ENCODE measurements at places on chromosomes 12 and 14.

- no peak for DNase-seq
These were observed 2.0 kb upstream of the ART4 start for GRCh38 chr12:14845350-14845750.

DNA sequence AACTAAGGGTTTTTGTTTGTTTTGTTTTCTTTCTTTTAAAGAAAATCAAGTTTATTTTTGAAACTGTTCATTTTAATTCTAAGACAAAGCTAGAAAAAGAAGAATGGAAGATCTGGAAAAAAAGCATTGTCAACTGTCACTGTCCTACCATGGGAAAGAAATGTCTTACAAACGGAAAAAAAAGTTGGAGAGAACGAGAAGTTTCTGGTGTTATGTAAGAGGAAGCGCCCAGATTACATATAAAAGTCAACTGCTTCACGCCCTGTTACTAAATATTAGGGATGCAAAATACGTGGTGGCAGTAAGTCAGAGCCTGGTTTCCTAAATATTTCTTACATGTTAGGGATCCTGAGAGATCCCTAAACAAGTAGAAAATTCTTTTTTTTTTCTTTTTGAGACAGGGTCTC is 14.3 kb upstream of the FBXL14 start:
- DNase-seq: no peak

- no peak for DNase-seq
These were observed 427.8 kb downstream of the BTG1 start for GRCh38 chr12:91717804-91718203.

DNA sequence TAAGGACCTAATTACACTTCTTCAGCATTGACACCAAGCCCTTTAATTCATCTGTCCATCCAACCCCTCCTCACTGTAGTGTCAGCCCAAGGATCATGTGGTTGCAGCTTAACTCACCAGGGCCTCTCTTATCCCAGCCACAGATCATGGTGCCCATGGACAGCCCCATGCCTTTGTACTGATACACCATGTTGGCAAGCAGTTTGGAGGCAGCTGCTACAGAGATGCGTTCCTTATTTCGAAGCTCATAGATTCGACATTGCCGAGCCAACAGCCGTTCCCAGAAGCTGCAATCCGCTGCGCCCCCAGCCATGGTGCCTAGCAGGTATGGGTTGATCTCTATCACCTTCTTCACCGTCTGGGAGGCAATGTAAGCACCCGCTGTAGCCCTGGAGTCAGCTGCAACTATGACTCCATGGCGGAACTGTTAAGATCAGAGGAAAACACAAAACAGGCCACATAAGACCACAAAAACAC is 1.4 kb downstream of the PSMB5 start:
- no peak for DNase-seq

GRCh38 chr14:25400607-25401206 is 350.8 kb upstream of the STXBP6 start:
- DNase-seq: peak; percentile 26

DNA sequence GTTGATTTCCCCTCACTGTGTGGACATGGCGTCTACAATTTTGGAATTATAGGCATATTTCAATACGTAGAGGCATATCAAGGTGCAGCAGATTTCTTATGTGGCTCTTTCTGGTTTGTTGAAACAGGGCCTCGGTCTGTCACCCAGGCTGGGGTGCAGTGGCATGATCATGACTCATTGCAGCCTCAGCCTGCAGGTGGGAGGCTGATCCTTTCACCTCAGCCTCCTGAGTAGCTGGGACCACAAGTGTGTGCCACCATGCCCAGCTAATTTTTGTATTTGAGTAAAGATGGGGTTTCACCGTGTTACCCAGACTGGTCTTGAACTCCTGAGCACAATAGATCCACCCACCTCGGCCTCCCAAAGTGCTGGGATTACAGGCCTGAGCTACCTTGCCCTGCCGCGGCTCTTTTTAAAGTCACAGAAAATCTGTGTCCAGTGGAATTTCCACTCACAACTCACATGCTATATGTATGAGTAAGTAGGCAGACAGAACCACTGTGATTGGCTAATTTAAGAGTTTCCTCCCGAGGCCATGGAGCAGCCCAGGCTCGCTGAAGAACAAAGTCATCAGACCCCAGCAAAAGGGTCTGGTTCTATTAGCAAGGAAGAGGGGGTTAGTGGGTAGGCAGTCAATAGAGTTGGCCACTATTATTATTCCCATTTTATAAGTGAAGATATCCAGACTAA is 9.1 kb downstream of the GNG2 start:
- DNase-seq: no peak

DNA sequence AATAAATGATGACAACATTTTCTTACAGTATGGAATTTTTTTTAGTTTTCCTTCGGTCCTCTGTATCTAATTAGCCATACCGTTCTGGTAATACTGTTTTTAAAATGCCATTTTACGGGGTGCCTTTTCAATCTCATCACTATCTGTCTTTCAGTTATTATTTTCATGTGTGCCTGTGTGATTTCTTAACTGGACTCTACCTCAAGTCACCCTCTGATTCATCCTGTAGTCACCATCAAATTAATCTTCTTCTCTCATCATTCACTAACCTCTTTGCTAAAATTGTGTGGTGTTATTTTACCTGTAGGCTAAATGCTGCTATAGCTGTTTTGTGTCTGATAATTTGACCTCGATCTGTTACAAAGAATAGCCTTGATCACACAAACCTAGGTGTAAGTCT is 16.0 kb upstream of the CCT2 start:
- DNase-seq: no peak

DNA sequence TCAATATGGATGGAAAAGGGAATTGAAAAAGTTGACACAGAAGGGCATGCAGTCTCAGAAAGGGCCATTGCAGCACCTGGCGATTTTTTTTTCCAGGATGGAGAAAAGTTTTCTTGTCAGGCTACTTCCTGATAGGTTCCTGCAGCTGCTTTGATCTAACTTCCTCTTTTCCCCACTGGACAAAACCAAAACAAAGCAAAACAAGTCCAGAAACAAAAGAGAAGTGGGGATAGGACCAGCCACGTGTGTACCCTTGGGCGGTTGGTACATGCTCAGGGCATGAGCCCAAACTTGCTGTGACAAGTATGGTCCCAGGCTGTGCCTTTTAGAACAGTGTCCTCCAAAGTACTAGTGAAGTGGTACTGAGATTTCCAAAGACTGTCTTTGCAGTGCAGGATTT is 89.8 kb downstream of the CHST11 start:
- no peak for DNase-seq

DNA sequence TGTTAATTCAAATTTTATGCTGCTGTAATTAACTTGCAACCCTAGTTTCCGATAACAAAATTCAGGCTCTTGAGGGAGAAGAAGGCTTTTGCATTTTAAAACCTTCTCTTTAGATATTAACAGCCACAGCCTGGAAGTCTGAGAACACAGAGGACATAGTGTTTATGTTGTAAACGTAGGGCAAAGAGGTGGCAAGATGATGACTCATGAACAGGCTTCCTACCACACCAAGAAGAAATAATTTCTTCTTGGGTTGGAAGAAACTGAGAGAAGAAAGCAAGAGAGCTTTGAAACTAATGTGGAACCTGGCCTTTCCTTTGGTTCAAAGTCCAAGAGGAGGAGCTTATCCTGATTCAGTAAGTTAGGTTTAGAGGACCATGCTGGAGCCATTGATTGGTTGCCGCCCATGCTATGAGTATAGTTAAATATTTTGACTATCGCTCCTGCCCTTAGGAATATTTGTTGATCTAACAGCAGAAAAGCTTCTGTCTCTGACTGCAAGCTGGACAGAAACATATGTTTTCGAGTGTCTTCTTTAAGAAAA is 31.8 kb downstream of the CCDC198 start:
- DNase-seq: no peak

DNA sequence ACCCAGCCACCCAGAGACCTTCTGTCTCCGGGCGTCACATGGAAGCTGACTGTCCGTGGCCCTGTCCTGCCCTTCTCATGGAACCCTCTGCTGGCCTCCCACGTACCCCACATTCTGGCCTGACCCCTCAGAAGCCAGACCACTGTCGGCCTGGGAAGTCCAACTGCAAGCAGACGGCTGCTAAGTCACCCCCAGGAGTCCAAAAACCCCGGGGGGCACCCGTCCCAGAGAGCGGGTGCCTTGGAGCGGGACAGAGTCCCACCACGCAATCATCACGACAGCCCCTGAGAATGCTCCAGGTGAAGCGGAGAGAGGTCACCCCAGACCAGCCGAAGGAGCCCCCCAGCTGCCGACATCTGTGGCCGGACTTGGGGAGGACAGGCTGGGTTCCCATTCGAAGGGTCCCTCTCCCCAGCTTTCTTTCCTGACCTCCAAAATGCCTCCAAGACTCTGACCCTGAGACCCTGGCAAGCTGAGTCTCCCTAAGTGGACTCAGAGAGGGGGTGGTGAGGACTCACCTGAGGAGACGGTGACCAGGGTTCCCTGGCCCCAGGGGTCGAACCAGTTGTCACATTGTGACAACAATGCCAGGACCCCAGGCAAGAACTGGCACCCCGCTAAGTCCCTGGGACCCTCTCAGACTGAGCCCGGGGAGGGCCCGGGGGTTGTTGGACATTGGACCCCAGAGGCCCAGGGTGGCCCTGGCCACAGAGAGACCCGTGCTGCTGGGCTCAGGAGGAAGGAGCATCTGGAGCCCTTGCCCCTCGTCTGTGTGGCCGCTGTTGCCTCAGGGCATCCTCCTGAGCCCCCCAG is 337.1 kb downstream of the TMEM121 start:
- no peak for DNase-seq

DNA sequence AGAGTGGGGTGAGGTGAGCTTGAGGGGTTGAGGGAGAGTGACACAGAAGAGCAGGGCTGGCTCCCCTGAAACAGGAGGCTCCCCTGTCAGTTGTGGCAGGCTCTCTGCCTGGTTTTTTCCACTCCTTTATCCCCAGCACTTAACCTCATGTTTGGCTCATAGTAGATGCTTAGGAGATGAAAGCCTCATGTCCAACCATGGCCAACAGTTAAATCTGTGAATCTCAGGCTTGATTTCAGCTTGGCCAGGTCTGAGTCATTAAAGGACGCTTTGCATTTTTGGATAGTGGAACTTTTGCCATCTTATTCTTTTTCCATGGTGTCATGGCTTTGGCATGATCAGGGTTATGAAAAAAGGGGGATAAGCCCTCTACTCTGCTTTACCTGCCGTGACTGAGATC is 117.2 kb downstream of the CACNA1C start:
- DNase-seq: no peak
